ENCODE measurements at places on chromosomes 4 and X. TPM values are rescaled to one million over a fixed set of nuclear protein-coding genes. Genes with fewer than 3 reads are reported as not detected.

The TLR7 gene
- total RNA-seq = 0.56 TPM

The PLK4 gene
- total RNA-seq = 4.2 TPM

The AMBN gene
- total RNA-seq = not detected

The SCRG1 gene
- not detected for total RNA-seq

The CWH43 gene
- total RNA-seq = 27.4 TPM

The EOLA2 gene
- total RNA-seq = 28.2 TPM

The MAP7D2 gene
- total RNA-seq = not detected

The SRPX gene
- 116 TPM for total RNA-seq

The MAGEB1 gene
- not detected for total RNA-seq

The GSX2 gene
- not detected for total RNA-seq

The CFP gene
- 1.5 TPM for total RNA-seq

The GPC4 gene
- total RNA-seq = 9.8 TPM

The GALNTL6 gene
- not detected for total RNA-seq

GRCh38 chr4:41725254-41725653 lies 23.3 kb downstream of the PHOX2B start:
- DNase-seq = no peak
- no peaks in the 10 kb centered on the region for H3K4me1 ChIP-seq
- no peaks in the 10 kb centered on the region for H3K36me3 ChIP-seq

DNA sequence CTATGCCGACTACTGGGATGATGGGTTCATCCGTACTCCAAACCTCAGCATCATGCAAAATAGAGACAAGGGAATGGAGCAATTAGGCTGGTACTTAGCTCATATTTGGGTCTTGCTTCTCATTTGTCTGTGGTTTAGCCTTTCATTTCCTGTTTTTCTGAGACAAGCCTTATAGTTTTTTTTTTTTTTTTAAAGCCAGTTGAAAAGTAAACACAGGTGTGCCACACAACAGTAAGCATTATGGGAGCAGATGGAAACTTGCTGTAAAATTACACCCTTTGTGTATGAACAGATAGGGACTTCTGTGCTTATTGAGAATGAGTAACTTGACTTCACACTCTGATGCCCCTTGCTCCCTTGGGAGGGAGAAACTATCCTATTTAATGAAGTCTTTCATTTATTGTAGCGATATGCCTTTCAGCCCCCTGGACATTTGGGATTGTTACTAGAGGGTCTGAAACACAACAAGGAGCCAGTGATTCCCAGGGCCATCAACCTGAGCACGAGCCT lies 13.7 kb downstream of the RASSF6 start:
- no peaks in the 10 kb centered on the region for H3K36me3 ChIP-seq
- DNase-seq = no peak
- peaks cover 13% of the 10 kb centered on the region for H3K4me1 ChIP-seq
- H3K4me3 ChIP-seq = no peak overlapping the region
- H3K27me3 ChIP-seq = no peaks in the 10 kb centered on the region
- H3K27ac ChIP-seq = peak overlapping the region; percentile 66

DNA sequence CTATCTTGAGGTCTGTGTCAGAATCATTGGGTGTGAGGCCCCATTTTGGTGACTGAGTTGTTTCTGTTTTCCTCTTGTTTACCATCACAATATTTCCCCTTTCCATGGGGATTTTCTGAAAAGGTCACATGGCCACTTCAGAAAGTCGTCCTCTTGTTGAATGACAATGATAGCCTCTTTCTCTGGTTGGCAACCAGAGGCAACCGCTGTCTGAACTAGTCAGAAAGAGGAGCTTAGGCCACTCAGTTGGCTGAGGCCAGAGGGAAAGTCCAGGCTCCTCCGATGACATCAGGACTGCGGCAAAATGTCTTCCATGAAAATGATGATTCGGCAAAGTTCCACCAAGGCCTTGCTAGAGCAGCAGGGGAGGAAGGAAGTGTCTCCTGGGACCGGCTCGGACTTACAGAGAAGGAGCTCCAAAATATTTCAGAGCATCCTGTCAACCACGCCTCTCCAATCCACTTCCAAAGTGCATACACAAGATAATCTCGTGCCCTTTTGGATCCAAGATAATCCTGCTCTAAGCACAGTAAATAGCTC lies 19.1 kb upstream of the RBM47 start:
- no peaks in the 10 kb centered on the region for H3K4me1 ChIP-seq
- no peak overlapping the region for H3K27ac ChIP-seq
- no peaks in the 10 kb centered on the region for H3K36me3 ChIP-seq
- DNase-seq = no peak
- H3K4me3 ChIP-seq = no peak overlapping the region
- H3K27me3 ChIP-seq = no peaks in the 10 kb centered on the region

- peak; percentile 57 for DNase-seq
- no peak overlapping the region for H3K4me3 ChIP-seq
- H3K27ac ChIP-seq = peak overlapping the region; percentile 84
Observed at GRCh38 chr4:101806914-101807313, 16.4 kb downstream of the BANK1 start.

DNA sequence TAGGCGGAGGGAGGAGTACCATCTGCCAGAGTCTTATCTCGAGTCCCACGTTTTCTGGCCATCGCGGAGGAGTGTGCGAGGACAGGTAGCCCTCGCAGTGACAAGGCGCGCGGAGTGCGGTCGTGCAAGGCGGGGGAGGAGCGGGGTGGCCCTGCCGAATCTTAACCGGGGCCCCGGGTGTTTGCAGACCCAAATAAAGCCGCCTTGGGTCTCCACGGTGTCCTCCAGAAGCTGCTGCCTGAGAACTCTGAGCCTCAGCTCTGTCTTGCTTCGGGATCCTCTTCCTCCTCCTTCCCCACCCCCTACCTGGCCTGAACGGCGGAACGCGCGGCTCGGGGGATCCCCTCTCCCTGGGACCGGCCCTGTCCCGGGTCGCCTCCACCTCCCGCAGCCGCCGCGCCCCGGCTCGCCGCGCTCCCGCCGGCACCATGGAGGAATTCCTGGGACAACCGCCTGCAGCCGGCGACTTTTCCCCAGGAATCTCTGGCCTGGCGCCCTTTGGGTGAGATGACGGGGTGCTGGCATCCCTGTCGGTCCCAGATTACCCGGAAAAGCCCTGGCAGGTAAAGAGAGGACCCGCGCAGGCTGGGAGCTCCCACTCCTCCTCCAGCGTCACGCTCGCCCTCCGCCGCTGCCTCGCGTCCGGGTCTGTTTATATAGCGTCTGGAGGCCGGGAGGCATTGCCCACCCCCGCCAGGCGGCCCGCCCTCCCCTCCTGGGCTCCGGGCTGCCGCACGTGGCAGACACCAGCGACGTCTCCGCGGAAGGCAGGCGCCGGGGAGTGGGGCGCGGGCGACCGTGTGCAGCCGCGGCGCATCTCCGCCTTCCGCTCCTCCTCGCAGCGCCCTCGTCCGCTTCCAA lies at the start of gene GALNTL6:
TSS of gene GALNTL6 (plus strand) at position 740 of the 861 bp plus-strand sequence.
- peak; percentile 1 for DNase-seq
- no peaks in the 10 kb centered on the region for H3K27me3 ChIP-seq

DNA sequence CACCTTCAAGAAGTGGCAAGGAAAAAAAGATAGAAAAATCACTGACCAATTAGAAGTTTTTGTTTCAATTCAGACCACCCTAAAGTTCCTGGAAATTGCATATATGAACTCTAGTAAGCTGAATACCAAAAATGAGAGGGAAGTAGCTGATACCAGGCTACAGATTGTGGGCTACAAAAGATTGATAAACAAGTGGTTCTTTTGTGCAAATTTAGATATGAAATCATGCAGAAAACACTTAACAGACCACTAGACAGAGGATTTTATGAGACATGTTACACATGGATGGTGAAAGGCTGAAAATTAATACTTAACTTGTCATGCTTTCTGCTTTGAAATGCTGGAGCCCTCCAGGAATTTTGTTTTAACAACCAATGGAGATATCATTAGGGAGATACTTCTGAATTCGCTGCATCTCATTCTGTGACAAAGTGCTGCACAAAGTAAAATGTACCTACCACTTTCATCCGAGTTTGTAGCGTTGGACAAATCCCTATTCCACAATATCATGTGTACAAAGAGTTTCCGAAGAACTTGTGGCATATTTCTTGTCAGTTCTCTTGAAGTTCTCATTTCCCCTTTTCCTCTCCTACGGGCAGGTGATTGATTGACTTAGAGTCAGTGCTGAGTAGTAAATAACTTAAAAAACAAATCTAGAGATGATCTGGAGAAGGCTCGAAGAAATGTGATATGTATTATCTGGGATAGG lies 235.0 kb downstream of the PALLD start:
- no peaks in the 10 kb centered on the region for H3K36me3 ChIP-seq
- peaks cover 45% of the 10 kb centered on the region for H3K4me1 ChIP-seq
- H3K4me3 ChIP-seq = no peak overlapping the region
- DNase-seq = no peak
- H3K27ac ChIP-seq = peak overlapping the region; percentile 54
- no peaks in the 10 kb centered on the region for H3K27me3 ChIP-seq

GRCh38 chr4:172709376-172709775 lies 459.2 kb upstream of the GALNT7 start:
- H3K27ac ChIP-seq = no peak overlapping the region
- no peaks in the 10 kb centered on the region for H3K36me3 ChIP-seq
- H3K4me3 ChIP-seq = no peak overlapping the region
- H3K27me3 ChIP-seq = no peaks in the 10 kb centered on the region

DNA sequence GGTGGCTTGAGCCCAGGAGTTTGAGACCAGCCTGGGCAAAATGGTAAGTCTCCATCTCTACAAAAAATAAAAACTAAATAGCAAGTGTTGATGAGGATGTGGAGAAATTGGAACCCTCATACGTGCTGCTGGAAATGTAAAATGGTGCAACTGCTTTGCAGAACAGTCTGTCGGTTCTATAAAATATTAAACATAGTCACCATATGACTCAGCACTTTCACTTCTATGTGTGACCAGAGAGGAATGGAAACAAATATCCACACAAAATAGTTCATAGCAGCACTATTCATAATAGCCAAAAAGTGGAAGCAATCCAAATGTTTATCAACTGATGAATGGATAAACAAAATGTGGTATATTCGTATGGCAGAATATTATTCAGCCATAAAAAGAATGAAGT lies 60.8 kb upstream of the FMR1 start:
- H3K27me3 ChIP-seq = no peaks in the 10 kb centered on the region
- H3K36me3 ChIP-seq = no peaks in the 10 kb centered on the region
- DNase-seq = no peak
- peaks cover 13% of the 10 kb centered on the region for H3K4me1 ChIP-seq
- no peak overlapping the region for H3K4me3 ChIP-seq

DNA sequence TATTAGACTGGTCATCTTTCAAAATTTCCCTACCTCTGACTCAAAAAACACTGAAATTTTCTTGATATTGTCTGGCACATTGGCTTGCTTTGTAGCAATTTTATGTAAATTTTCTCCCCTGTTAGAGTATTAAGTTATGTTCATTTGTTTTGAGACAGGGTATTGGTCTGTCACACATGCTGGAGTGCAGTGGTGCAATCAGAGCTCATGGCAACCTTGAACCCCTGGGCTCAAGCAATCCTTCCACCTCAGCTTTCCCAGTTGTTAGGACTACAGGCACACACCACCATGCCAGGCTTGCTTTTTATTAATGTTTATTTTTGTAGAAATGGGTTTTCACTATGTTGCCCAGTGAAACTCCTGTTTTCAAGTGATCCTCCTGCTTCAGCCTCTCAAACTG lies 17.5 kb downstream of the FABP2 start:
- H3K27ac ChIP-seq = no peak overlapping the region
- no peak overlapping the region for H3K4me3 ChIP-seq
- no peaks in the 10 kb centered on the region for H3K36me3 ChIP-seq
- H3K27me3 ChIP-seq = no peaks in the 10 kb centered on the region
- H3K4me1 ChIP-seq = peaks cover under 1% of the 10 kb centered on the region
- no peak for DNase-seq

DNA sequence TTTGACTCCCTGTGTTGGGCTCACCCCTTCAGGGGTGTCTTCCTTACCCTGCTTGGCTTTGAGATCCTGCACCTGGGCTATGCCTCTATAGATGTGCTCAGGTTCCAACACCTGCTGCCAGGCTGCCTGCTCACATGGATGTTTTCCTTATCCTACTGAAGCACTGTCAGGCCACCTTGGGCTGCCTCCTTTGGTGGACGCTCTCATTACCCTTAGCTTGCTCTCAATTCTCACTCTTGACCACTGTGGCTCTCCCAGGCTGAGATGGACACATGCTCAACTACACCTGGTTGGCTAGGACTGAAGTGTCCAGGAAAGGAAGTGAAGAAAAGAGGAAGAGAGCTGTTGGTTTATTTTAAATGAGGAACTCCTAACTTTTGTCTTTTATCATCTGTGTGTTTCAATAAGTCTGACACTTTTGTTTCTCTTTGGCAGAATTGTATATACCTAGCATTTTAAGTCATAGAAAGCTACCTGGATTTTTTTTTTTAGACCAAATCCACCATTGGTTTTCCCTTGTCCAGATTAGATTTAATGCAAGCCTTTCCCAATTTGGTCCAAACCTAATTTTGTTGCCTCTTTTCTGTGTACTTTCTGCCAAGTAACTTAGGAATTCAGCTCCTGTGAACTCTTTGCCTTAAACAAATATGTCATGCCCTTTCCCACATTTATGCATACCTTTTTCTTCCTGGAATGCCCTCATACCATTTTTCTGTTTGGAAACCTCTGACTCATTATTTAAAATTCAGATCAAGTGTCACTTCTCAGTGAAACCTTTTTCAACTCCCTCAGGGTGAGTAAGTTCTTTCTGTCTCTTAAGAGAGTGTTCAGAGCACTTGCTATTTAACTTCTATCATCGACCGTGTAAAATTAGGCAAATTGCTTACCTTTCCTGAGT lies 175.8 kb downstream of the GC start:
- H3K27me3 ChIP-seq = no peaks in the 10 kb centered on the region
- H3K4me1 ChIP-seq = peaks cover 7% of the 10 kb centered on the region
- H3K4me3 ChIP-seq = no peak overlapping the region

GRCh38 chr4:182185491-182185890 lies 57.7 kb upstream of the TENM3 start:
- no peaks in the 10 kb centered on the region for H3K27me3 ChIP-seq
- no peaks in the 10 kb centered on the region for H3K36me3 ChIP-seq
- no peak overlapping the region for H3K27ac ChIP-seq
- DNase-seq = no peak

DNA sequence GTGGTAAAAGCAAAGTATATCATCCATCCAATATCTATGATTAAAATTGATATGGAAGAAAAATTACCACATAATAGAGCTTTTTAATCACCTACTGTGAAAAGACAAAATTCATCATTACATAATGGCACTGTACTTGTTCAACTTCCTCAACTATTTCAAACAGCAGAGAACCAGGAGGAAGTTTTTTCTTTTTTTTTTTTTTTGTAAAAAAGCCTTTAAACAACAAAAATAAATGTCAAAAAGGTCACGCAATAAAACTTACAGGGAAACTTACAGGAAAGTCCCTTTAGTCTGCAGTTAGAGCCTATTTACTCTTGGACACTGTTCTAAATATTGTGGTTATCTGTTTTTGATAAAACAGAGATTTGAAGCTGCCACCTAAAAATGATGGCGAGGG lies 4.8 kb downstream of the PDGFC start:
- no peak for DNase-seq
- no peak overlapping the region for H3K27ac ChIP-seq
- H3K36me3 ChIP-seq = no peaks in the 10 kb centered on the region
- H3K4me1 ChIP-seq = peaks cover 25% of the 10 kb centered on the region

- H3K27me3 ChIP-seq = no peaks in the 10 kb centered on the region
- no peaks in the 10 kb centered on the region for H3K36me3 ChIP-seq
- no peaks in the 10 kb centered on the region for H3K4me1 ChIP-seq
- no peak overlapping the region for H3K27ac ChIP-seq
- no peak overlapping the region for H3K4me3 ChIP-seq
Observed at GRCh38 chrX:51459125-51459524, 37.3 kb downstream of the NUDT11 start.

Data from thyroid gland (tissue), 4 donors.